ENCODE measurements at places on chromosomes 11 and 22.

GRCh38 chr11:898143-898511 is 12.5 kb downstream of the CHID1 start:
- no peak for DNase-seq

- DNase-seq, result no peak
Measured at GRCh38 chr11:91248199-91248807, 976.3 kb upstream of the FAT3 start.

GRCh38 chr11:105297463-105297862 is 157.9 kb upstream of the CARD18 start:
- DNase-seq, result no peak

- DNase-seq, result no peak
Measured at GRCh38 chr11:65471447-65471891, 27.4 kb upstream of the MALAT1 start.

- peak; percentile 44 for DNase-seq
Measured at GRCh38 chr22:29816539-29816938, 21.5 kb downstream of the ASCC2 start.

- no peak for DNase-seq
Measured at GRCh38 chr22:46240907-46241306, 9.2 kb downstream of the CDPF1 start.

GRCh38 chr22:38485783-38486182 is 17.9 kb downstream of the KDELR3 start:
- no peak for DNase-seq

DNA sequence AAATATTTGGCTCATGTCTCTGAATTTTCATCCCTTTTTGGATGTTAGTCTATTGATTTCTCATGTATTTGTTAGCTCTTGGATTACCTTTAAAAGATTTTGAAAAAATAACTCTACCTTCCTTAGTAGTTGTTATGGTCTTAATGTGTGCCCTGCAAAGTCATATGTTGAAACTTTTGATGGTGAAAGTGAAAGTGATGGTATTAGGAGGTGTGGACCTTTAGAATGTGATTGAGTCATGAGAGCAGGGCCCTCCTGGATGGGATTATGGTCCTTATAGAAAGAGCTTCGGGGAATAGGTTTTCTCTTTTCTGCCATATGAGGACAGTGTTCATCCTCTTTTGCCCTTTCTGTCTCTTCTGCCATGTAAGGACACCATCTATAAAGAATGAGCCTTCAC is 33.6 kb upstream of the MPPED2 start:
- DNase-seq, result no peak

DNA sequence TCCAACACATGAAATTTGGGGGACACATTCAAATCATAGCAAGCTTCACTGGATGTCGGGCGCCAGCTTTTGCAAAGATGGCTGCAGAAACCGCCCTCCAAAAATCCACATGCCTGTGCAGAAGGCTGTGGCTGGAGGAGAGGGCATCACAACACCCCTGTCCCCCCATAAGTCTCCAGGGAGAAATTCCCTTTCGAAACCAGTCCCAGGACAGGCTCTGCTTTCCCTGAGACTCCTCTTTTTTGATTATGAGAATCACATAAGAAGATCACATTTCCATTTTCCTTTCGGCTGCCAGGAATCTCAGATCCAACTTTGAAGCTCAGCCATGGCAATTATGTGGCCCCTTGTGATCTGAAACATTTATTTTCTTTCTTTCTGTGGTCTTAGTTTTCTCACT is 9.7 kb downstream of the LIF start:
- no peak for DNase-seq

- no peak for DNase-seq
Measured at GRCh38 chr11:66857234-66857926, 516 bp downstream of the LRFN4 start.

Data from DMS79 treated with DMSO at 0.1 percent for 48 hours (cell line).